HuH-7 (cell line): ENCODE measurements at places on chromosomes 16 and 17.
A peak's percentile ranks its signal among the peaks of the same experiment; 100 is the strongest.

- DNase-seq: no peak
These were observed 78.4 kb upstream of the GSE1 start for GRCh38 chr16:85534536-85535351.

- peak; percentile 93 for DNase-seq
These were observed at the start of gene SBK1 for GRCh38 chr16:28291651-28292626. Gene SBK1, plus strand, starts transcription at chr16:28292525. Its CDS starts 24,867 bp downstream, at chr16:28317392.

DNA sequence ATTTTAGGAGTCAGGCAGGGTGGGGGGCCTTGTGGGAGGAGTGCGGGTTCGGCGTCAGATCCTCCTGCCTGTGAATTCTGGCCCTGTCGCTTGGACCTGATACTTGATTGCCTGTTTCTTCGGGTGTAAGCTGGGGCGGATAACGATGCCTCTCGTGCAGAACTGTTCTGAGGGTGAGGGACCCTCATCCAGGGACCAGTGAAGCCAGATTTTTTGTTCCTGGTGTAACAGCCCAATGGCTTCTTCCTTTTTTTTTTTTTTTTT, 1.3 kb downstream of the TBCD start:
- no peak for DNase-seq

- no peak for DNase-seq
These were observed 459.5 kb upstream of the GOT2 start for GRCh38 chr16:59193637-59194036.

DNA sequence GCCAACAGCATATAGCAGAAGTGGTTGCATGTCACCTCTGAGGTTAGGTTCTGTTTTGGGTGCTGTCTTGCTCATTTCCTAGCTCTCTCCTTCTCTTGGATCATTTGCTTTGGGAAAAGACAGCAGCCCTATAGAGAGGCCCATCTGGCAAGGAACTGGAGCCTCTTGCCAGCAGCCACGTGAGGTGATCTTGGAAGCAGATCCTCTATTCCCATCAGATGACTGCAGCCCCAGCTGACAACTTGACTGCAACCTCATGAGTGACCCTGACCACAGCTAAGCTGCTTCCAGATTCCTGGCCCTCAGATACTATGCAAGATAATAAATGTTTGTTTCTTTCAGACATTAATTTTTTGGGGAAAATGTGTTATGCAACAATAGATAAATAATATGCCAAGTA, 213.3 kb upstream of the HS3ST4 start:
- DNase-seq: no peak

- DNase-seq: no peak
These were observed 58.9 kb downstream of the TK2 start for GRCh38 chr16:66490774-66491715.

- no peak for DNase-seq
These were observed 62.2 kb downstream of the TNRC6C start for GRCh38 chr17:78020717-78021108.

GRCh38 chr17:45437465-45438283, 5.0 kb upstream of the ARHGAP27 start:
- no peak for DNase-seq

- DNase-seq: no peak
These were observed 4.4 kb downstream of the SERPINF2 start for GRCh38 chr17:1746975-1747543.

- no peak for DNase-seq
These were observed 10.7 kb downstream of the RPRML start for GRCh38 chr17:46968224-46968834.

- DNase-seq: no peak
These were observed 2.8 kb upstream of the NHERF1 start for GRCh38 chr17:74745548-74746177.

DNA sequence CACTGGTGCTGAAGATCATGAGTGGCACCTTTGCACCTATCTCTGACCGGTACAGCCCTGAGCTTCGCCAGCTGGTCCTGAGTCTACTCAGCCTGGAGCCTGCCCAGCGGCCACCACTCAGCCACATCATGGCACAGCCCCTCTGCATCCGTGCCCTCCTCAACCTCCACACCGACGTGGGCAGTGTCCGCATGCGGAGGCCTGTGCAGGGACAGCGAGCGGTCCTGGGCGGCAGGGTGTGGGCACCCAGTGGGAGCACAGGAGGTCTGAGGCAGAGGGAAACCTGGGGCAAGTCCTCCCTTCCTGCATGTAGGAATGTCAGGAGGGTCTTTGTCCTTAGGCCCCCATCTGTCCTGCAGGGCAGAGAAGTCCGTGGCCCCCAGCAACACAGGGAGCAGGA, 6.5 kb upstream of the TRAF4 start:
- DNase-seq: no peak

- no peak for DNase-seq
These were observed 4.2 kb downstream of the CSNK1D start for GRCh38 chr17:82269138-82269881.

DNA sequence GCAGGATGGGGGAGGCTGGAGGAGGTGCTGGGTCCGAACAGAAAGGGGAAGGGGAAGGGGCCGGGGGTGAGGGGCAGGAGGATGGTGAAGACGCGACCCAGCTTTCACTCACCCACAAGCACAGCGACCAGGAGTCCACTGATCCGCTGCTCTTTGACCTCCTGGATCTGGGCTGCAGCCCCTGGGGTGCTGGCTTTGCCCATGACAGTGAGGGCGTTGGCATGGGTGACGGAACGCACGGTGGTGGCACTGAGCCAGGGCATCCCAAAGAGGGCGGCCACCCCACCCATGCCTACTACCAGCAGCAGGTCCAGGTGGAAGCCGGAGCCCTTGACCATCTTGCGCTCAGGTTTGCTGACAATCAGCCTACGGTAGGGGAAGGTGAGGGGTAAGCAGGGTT, 14.9 kb downstream of the SLC4A1 start:
- no peak for DNase-seq
